ENCODE measurements at places on chromosomes 7 and 10.

DNA sequence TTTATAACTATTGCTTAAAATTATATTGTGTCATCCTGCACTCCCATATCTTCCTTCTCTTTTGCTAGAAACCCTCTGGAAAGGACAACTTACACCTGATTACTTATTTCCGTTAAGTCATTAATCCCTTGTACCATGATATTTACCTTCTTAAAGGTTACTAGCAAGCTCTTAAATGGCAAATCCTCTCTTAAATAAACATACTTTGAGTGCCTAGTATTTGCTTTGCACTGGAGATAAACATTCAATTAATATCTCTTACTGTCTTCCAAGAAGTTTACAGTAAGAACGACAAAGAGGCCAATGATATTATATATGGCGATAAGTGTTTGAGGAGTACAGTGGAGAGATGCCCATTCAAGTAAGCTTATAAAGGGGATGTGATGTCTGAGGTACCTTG lies 278.3 kb downstream of the HGF start:
- no peak for DNase-seq

DNA sequence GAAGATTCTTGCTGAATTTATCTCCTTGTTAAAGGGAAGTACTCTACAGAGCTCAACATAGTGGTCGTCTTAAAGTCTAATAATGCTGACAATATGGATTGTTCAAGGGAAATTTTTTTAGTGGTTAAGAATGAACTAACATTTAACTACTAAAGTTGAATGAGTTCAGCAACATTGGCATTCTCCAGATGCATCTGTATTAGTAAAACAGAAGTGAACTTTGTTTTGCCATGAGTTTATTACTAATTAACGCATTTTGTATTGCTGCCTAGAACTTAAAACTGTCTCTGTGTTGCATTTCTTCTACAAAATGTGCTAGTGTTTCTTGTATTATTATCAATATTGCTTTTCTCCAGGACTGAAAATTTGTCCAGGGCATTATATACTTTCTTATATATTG lies 67.5 kb downstream of the C1GALT1 start:
- DNase-seq, result no peak

DNA sequence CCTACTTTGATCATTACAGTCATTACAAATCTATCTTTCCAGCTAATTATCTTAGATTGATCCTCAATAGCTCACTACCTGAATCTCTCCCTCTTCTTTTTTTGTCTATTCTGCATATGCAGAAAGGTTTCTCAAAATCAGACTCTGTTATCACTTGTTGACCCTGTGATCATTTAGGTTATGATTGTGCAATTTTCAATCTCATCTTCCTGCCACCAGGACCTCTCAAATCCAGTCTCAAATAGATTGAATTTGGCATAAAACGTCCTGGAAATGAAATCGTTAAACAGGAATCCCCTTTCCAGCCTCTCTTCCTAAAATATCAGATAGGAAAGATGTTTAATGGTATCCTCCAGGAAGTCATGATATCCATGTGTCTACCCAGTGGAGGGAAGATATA lies 96.6 kb downstream of the ST8SIA6 start:
- no peak for DNase-seq

GRCh38 chr10:98170249-98171117 lies 36.0 kb downstream of the R3HCC1L start:
- peak; percentile 86 for DNase-seq

DNA sequence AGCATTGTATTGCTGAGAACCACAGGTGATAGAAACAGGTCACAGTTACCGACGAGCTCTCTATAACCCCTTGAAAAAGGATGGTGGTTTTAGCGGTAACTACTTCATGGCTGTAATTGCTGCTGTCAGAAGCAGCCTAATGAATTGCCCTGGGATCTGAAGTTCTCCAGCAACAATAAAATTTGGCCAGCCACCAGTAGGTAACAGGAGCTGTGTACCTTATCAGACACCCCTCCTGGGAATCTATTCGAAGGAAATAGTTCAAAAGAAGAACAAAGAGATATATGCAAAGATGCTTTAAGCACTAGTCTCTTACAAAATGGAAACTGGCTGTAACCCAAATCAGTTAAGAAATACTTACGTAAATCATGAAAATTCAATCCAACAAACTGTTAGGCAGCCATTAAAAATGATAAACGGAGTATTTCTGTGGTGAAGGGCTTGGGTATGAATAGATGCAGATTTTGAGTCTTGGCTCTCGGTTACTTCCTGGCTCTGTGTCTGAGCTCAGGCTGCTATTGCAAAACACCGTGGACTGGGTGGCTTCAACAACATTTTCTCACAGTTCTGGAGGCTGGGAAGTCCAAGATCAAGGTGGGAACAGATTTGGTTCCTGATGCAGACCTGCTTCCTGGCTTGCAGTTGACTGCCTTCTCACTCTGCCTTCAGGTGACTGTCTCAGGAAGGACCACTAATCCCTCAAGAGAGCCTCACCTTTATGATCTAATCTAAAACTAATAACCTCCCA lies 1.6 kb downstream of the MSRB2 start:
- DNase-seq, result no peak

GRCh38 chr7:79465551-79465950 lies 12.1 kb upstream of the MAGI2 start:
- DNase-seq, result no peak

DNA sequence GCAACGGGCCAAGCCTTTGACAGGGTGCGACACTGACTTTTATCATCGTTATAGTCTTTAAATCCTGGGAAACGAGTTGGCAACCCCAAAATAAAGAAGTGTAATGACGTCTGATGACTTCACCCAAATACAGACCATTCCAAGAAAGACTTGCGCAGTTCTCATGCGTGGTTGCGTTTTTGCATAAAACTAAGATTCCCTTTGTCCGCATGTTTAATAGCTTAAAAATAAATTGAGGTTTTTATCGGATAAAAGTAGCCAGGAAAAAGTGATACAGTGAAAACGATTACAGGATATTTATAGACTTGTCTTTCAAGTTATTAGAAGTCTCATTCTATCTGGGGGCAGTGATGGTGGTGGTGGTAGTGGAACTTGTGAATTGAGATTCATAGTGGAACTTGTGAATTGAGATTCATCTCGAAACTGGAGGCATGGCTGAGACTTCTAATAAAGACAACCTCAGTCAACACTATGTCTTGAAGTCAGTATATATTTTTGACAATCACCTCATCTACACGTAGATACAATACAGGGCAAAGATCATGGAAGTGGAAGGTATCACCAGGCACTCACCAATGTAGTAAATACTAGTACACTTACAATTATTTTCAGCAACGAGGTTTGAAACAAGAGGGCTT lies 1.2 kb upstream of the NAMPT start:
- no peak for DNase-seq

DNA sequence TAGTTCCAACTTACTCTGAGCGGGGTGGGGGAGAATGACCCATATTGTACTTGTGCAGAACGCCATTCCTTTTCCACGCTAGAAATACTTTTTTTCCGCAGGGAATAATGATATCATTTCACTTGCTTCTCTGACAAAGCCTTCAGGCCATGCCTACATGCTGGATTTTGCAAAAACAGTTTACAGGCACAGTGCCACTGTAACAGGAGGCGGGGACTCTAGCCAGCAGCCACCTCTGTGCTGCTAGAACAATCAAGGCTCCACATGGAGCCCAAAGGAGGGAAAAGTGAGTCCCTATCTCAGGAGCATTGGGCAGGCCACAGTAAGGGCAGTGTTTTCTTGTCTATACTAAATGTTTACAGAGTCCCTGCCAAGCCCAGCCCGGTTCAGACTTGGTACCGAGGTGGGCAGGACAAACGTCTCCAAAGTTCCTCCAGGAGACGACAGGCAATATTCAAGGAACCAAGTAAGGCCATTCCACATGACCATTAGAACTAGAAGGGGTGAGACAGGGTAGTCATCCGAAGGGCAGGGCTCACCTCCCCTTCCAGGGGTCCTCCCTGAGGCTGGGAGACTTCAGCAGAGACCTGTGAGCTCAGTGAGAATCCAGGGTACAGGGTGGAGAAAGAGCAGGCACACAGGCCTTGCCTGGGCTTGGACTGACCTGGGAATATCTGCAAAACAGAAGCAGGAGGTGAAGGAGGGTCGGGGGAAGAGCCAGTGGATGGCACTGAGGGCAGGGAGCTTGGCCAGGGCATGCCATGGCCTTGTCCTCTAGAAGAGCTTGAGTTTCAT lies 90.9 kb upstream of the NPS start:
- DNase-seq, result peak; percentile 24

- DNase-seq, result peak; percentile 24
Observed at GRCh38 chr7:158302274-158303070, 285.2 kb downstream of the PTPRN2 start.

DNA sequence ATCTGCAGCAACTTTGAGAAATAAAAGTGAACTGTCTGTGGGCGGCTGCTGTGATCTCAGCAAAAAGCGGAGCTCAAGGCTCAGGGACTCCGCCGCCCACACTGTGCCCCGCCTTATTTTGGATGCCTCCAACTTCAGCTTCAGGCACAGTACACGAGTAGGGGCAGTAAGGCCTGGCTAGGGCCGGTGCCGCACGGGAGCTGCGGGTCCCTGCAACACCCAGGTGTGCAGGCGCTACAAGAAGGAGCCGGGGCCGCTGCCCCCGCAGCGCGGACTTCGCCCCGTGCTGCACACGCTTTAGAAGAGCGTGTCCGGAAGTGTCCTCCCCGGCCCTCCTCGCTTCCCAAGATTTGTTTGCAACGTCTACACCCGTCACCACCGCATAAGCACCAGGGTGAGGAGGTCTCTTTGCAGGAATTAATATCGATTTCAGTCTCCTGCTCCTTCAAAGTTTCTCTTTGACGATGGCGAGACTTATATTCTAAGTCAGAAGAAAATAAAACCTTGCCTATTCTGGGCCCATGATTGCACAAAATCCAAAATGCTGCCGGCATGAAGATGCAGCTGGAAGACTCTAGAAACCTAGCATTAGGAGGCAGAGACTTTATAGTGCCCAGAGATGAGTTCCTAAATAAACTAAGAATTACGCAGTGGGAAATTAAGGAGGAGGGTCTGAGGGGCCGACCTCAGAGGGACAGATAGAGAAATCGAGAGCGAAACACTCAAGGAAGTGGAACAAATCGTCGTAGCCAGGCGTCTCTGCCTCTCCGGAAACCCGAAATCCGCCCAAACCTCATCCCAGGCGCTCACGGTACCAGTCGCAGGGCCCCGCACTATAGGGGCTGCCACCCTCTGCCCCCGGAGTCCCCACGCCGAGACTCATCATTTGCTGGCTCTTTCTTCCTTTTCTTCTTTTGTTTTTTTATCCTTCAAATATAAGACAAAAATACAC lies 6.4 kb downstream of the VAX1 start:
- DNase-seq, result peak; percentile 77

DNA sequence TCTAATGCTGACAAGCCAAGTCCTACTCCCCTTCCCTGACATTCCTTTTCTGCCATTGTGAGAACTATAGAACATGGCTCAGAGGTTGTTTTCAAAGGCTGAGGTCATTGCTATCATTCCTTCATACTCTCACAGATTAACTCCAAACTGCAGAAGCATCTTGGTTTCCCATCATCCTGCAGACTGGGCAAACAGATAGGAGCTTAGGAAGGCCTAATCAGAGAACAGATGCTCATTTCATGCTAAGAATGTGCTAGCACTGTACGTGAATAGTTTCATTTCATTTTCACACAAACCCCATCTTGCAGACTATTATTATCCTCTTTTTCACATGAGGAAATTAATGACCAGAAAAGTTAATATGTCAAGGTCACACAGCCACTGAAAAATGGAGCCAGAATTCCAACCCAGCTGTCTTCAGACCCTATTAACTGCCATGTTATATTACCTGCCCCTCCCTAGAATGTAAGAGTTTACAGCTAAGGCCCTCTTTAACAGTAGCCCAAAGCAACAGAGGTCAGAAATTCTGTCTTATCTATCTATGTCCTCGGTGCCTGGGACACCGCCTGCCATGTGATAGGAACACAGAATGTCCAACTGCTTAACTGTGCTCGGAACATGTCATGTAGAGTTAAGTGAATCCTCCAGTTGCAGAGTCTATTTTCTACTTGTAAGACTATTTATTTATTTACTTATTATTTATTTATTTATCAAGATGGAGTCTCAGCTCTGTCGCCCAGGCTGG lies 2.9 kb upstream of the LCOR start:
- DNase-seq, result no peak

GRCh38 chr10:34010891-34011290 lies 676.4 kb upstream of the NRP1 start:
- DNase-seq, result no peak

DNA sequence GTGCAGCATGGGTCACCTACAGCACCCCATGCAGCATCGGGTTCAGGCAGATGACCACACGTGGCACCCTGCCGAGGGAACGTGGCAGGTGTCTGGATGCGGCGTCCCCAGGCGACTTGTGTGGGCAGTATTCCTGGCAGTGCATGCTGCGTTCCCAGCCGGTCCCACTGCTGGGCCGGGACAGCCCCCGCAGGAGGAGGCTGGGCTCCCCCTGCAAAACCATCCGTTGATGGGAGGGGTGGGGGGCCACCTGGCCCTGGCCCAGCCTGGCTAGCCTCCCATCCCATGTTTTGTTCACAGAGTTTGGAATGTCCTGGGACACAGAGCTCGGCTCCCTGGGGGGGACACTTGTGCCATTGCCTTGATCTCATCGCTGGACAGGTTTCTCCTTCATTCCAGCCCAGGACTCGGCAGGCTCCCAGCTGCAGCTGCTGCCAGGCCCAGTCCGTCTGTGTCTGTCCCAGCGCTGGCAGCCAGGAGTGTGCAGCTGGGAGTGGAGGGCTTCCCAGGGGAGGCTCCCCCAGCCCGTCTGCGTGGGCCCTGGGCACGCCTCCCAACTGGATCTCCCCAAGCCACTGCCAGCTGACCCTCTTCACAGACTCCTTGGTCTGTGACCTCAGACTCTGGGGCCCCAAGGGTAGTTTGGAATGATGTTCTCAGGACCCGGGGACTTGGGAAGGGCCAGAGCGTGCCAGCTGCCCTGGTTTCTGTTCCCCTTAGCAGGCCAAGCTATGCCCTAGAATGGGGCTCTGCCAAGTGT lies 32.6 kb downstream of the TMEM270 start:
- no peak for DNase-seq

DNA sequence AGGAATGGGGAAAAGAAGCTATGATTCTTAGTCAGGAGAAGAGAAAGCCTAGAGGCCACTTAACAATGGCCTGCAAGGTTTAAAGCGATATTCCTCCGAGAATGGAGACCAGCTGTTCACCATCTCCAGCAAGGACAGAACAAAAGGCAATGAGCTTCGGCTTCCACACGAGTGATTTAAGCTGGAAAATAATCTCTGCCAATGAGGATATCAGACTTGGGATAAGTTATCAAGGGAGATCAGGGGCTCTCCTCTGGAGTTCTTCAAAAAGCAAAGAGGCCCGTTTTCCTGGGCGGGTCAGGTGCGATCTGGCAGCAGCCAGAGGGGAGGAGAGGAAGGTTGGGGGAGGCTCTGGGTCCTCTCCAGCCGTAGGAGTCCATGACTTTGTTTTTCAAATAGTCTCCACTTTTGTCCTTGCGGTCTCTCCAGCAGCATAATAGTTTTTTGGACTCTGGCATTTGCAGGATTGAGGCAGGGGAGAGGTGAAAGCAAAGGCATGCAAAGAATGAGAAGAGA lies 211.3 kb downstream of the SKIDA1 start:
- peak; percentile 78 for DNase-seq

- no peak for DNase-seq
Observed at GRCh38 chr10:88659725-88660597, 4.3 kb upstream of the LIPF start.

GRCh38 chr10:49356944-49357343 lies 38.9 kb downstream of the DRGX start:
- no peak for DNase-seq

All from endodermal cell (in vitro differentiated cells).